DMS153 (cell line): ENCODE measurements at places on chromosomes 13 and 19.
A peak's percentile ranks its signal among the peaks of the same experiment; 100 is the strongest.

GRCh38 chr19:29548483-29549085 lies 22.8 kb downstream of the VSTM2B start:
- DNase-seq = no peak

- no peak for DNase-seq
Measured at GRCh38 chr13:103952183-103952582, 886.0 kb upstream of the SLC10A2 start.

DNA sequence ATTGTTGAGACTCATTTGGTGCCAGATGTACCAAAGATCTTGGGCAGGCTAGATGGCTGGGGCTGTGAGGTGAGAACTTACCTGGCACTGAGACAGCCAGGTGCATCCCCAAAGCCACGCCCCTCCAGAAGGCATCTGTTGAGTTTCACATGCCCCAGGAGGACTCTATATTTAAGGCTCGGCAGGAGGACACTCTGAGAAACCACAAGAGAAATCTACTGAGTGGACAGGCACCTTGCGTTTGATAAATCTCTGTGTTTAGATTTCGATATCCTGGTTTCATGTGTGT lies 197.9 kb upstream of the ZNF536 start:
- DNase-seq = no peak

GRCh38 chr19:54875506-54875905 lies 1.5 kb downstream of the FCAR start:
- no peak for DNase-seq

DNA sequence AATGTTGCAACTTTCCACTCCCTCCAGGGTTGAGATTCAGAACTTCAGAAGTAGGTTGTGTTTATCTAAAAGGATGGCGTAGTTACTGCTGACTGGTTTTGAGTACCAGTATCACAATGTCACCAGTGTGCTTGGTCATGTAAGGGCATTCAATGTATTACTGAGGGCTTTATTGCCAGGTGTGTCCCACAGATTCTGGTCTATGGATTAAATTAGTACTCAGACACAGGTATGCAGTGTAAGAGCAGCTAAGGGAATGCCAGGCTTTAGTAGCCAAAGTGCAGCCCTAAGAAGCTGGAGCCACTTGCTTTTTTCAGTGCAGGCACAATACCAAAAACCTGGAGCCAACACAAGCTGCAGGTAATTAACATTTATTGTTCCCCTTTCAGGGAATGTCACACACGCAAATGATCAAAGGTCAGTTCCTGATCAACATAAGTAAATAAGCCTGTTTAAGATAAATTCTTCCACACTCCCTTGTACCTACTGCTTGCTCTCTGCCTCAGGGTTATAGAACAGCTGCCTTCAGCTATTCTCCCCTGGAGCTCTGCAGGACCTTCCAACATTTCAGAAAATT lies 130.1 kb upstream of the ZNF91 start:
- no peak for DNase-seq

DNA sequence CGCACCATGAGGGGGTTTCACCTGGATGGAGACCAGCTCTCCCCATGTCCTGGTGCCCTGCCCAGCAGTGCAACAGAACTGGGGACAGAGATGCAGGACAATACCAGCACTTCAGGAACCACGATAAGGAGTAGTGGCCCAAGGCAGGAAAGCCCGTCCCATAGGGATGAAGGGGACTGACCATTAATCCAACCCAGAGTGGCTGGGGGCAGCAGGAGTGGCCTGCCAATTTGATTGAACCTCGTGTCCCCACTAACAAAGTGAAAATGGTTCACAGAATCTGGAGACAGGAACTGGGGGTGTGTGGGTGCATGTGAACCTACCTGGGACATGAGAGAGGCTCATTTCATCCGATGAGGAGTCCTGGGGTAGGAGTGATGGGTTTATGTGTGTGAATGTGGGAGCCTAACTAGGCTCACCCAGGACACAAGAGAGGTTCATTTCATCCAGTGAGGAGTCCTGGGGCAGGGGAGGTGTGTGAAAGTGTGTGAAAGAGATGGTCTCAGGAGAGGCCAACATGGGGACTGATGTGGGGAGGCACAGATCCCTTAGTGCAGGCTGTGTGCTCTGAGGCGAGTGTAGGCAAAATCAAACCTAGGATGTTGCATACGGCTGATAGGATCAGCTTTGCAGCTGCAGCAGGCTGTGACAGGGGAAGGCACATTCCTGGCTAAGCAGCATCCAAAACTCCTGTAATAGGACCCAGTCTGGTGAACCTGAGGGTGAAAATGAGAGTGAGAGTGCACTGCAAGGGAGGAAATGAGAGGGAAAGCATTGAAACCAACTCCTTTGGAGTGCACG lies 98.2 kb downstream of the ZNF429 start:
- no peak for DNase-seq

- DNase-seq = no peak
Measured at GRCh38 chr13:106623799-106624460, 56.0 kb upstream of the ARGLU1 start.

DNA sequence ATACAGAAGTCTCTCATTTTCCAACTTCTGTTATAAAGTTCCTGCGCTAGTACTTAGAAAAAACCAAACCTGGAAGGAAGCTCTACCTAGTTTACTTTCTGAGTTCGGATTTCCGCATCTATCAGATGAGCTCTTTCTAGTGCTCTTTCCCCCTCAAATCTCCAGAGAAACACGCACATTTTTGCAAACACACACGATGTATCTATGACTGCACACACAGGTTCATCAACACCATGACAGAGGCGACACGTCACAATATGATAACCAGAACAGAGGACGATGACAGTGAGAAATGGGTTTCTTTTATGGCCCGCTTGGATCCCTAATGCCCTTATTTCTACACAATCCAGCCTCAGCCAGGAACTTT lies 629 bp upstream of the LRRC63 start:
- peak; percentile 2 for DNase-seq

GRCh38 chr19:57016076-57016475 lies 103.7 kb upstream of the USP29 start:
- no peak for DNase-seq

DNA sequence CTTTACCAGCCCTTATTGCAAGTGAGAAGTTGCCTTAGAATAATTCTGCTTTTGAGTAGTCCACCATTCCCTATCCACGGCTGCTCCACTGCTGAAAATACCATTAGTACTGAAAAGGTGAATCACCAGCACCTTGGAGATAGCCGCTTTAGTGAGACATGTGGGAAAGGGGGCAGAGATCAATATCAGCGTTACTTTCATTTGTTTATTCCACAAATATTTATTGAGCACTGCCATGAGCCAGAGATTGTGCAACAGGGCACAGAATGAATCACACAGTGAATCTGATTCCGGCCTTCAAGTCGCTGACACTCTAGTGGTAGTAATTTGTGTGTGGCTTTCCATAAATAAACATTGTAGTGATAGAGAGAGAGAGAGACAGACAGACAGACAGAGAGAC lies 31.5 kb upstream of the MYO16 start:
- DNase-seq = no peak

DNA sequence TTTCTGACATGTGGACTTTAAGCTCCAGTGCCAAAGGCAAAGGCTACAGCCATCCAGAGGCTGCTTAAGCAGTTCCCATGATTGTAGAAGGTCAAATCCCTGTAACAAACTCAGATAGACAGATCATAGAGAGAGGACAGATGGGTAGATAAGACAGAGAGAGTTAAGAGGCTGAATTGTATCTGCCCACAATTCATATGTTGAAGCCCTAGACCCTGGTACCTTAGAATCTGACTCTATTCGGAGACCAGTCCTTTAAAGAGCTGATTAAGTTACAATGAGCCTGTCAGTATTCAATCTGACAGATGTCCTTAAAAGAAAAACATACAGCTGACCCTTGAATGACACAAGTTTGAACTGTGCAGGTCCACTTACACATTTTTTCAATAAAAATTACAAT lies 115.2 kb downstream of the RAP2A start:
- no peak for DNase-seq

- no peak for DNase-seq
Measured at GRCh38 chr19:49564616-49565045, 15.7 kb downstream of the NOSIP start.

- DNase-seq = no peak
Measured at GRCh38 chr19:19083413-19084178, 19.8 kb downstream of the SLC25A42 start.

GRCh38 chr19:325173-325936 lies 19.2 kb downstream of the MIER2 start:
- DNase-seq = no peak

DNA sequence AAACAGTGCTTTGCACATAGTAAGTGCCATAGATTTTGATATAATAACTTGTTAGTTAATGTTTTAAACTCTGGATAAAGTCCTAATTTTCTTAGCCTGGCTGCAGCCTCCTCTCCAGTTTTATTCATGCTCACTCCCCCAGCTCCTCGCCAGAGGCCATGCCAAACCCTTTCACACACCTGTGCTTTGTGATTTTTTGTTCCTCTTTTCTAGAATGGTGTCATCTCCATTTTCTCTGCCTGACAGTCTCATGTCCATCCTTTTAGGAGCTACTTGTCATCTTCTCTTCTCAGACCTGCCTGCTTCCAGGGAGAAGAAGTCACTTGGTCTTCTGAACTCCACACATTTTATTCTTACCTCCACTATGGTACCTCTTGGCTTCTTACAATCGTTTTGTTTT lies 55.8 kb upstream of the SPATA13 start:
- DNase-seq = no peak

- peak; percentile 76 for DNase-seq
Measured at GRCh38 chr19:44824761-44825160, 15.9 kb downstream of the BCAM start.

- DNase-seq = no peak
Measured at GRCh38 chr13:26017932-26018665, 33.7 kb downstream of the SHISA2 start.

DNA sequence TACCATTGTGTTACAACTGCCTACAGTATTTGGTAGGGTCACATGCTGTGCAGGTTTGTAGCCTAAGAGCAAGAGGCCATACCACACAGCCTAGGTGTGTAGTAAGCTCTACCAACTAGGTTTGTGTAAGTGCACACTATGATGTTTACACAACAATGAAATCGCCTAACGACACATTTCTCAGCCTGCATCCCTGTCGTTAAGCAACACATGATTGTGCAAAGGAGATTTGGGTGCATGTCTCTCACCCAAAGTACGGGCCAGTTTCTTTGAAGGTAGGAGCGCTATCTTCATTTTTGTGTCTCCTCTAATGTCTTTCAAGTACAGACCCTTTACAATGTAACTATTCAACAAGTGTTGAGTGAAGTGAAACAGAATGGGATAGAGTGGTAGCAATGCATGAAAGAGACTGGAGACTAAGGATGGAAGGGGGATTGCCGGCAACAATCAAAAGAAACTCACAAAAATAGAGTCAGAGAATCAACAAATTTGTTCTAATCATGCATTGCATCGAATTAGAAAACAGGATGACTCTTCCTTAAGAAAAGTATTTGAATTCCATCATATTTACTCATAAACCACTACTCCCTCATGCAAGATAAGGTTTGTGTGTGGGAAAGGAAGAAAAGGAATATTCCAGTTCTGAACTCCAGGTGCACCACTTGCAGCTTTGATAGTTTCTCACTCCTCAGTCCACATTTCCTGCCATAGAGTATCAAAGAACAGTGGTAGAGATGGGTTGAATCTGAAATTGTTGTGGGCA lies 60.2 kb upstream of the TNFRSF19 start:
- no peak for DNase-seq

GRCh38 chr19:7670150-7670783 lies 1.4 kb downstream of the RETN start:
- no peak for DNase-seq

GRCh38 chr19:2719920-2720776 lies 1.0 kb downstream of the DIRAS1 start:
- no peak for DNase-seq

DNA sequence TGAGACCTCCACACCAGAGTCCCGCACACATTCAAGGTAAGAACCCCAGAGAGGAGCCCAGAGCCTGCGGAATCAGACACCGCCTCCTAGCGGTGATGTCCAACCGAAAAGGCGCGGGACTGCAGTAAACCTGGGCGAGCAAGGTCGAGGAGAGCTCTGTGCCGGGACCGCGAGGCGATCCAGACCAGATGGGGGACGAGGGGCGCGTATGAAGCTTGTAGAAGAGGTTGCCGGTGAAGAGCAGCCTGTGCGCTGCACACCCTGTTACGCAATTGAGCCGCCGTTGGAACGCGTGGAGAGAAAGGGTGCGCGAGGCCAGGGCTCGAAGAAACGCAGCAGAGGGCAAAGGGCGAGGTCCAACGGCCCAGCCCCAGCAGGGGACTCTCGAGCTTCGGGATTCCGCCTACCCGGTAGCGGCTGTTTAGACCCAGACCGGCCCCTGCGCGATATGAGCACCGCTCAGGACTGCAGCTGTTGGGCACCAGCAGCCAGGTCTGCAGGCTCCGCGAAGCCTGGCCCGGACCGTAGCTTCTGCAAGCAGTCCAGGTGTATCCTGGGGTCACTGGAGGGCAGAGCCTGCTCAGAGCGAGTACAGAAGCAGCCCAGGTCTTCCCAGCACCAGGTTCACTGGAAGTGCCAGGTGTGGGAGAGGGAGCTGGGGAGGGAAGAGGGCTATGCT lies 65.9 kb upstream of the ZNF599 start:
- peak; percentile 3 for DNase-seq

- peak; percentile 69 for DNase-seq
Measured at GRCh38 chr13:23450340-23451046, 17.0 kb upstream of the SACS start.
